Pancreas (tissue), 10 donors: ENCODE measurements at places on chromosomes 11 and 22. TPM values are rescaled to one million over a fixed set of nuclear protein-coding genes. Genes with fewer than 3 reads are reported as not detected.

- no peak for DNase-seq
Measured at GRCh38 chr11:118105657-118106305, 19.0 kb upstream of the SMIM35 start.

Gene PYGM
- 0.37 TPM for total RNA-seq

DNA sequence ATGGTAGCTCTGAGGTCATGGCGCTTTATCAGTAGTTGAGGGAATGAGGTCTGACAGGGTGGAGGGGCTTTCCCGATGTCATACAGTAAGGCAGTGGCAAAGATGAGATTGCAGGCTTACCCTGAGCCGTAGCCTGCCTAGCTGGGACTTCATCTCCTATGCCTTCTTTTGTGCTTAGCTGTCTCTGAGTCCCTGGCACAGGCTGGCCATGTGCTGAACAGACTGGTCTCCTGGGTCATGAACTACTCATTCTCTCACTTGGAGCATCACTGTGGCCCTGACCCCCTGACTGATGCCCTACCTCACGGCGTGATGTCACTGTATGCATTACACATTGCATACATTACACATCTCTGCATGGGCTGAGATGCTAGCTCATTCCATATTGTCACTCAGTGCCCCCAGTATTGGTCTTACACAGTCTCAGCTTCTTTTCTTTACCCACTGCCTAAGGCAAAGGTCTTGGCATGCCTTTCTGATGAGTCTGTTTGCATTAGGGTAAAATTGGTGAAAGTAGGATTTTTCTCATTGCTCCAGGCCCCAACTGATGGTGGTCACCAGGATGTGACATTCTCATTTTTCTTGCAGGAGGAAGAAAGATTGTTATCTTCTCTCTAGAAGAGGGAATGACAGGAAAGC lies 389.4 kb upstream of the CADM1 start:
- no peak for DNase-seq

DNA sequence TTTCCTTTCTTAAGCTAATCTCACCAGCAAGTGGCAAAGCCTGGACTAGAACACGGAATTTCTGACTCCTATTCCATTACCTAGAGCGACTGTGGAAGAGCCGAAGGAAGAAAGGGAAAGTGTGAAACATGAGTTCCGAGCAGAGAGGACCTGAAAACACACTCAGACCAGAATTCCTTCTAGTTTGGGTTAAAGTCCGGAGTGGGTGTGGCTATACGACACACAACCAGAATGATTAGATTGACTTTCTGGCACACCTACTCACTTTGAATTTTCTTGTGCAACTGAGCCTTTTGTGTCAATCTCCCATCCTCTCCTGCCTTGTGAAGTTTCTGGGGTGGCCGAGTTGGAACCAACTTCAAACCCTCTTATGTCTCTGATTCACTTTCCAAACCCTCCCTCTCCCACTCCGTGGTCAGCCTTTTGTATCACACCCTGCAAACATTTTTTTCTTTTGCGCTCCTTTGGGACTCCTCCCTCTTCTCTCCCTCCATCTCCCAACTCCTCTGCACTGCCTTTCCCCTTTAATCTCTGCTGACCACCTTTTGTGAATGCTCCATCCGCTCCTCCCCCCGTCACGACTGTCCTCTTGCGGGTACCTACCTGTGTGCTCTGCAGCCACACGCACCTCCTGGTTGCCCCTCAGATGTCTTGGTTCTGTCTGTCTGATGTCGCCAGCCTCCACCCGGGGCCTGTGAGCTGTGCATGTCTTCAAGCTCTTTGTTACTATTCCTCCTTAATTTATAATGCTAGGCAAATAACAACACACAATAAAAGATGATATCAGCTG lies 86.3 kb upstream of the BLID start:
- no peak for DNase-seq

DNA sequence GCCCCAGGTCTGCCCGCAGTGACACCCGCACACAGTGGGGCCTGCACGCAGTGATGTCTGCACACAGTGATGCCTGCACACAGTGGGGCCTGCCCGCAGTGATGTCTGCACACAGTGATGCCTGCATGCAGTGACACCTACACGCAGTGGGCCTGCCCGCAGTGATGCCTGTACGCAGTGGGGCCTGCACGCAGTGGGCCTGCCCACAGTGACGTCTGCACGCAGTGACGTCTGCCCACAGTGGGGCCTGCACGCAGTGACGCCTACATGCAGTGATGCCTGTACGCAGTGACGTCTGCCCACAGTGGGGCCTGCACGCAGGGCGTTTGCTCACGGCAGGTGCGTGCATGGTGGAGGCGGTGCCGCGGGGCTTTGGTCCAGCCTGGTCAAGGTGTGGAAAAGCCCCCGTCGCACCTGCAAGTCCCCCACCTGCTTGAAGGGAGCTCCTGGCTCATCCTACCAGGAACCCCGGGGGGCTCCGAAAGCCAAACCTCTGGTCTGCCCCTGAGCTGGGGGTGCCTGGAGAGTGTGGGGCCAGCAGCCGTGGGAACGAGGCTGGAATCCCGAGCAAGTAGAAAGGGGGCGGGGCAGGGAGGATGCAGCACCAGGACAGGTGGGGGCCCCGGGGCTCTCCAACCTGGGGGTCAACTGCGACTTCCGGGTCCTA lies 8.9 kb upstream of the SYT8 start:
- DNase-seq, result peak; percentile 77

- no peak for DNase-seq
Measured at GRCh38 chr11:15158351-15159015, 43.8 kb downstream of the INSC start.
